ENCODE measurements at places on chromosomes 5 and 9.

GRCh38 chr5:180380856-180381255 lies 27.7 kb upstream of the GFPT2 start:
- DNase-seq: no peak

DNA sequence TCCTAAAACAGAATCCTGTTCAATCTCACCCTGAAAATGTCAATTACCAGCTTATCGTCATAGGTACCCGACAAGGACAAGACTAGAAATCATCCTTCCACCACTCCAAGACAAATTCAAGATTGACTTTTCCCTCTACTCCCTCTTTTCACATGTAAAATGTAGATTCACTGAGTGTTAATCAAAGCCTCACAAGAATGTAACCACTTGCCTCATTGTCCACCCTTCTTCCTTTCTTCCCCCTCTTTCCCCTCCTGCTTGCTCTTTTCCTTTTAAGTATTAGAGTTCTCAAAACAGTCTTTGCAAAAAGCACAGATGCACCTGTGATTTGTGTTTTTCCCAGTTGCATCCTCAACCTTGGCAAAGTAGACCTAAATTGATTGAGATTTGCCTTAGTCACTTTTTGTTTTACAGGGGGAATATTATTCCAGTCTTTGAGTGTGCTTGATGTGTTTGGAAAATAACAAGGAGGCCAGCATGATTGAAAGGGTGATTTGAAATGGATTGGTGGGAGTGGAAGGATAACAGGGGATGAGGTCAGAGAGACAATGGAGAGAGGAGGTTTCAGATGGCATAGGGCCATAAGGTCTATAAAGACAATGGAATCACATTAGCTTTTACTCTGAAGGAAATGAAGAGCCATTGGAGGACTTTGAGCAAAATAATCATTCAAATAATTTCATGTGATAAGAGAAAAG lies 231.3 kb upstream of the TYRP1 start:
- no peak for DNase-seq

DNA sequence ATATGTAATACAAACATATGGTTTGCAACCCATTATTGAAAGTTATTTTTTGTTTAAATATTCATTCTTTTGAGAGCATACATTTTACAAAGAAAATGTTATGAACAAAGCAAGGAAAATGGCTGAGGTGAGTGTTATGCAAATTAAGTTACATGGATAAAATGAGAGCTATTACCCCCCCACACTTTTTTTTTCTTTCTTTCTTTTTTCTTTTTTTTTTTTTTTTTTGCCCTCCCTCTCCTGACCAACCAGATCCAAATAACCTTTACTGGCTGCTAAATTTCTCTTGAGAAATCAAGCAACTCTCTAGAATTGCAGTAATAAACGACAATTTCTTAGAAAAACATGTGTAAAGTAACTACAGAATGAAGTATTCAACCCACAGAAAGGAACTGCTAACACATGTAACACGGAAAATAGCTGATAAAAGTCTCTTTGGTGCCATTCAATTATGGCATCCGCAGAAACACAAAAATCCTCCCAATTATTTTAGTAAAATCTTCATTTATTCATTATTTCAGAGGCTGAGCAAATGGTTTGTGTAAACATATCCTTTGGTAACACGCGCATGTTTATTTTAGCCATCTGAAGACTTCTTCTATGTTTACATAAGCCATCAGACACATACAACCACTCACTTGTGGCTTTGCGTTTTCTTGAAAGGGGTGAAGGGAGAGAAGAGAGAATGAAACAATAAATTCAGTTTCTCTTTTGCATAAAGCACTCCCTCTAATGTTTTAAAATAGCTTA lies 216.1 kb downstream of the NFIB start:
- DNase-seq: no peak

DNA sequence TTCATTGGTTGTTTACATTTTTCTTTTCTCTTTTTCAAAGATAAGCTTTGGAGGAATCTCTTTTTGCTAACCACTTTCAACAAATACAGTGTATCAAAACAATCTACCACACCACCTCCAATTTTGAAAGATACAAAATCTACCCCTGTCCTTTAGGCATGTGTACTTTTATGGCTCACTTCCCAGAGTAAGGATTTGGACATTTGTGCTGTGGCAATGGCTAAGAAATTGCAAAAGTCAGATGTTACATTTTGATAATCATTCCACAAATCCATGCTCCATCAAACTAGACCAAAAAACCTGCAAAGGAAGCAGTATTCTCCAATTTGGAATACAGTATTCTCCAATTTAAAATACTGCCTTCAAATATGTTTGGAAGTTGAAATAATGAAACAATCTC lies 204.9 kb downstream of the MCTP1 start:
- no peak for DNase-seq

DNA sequence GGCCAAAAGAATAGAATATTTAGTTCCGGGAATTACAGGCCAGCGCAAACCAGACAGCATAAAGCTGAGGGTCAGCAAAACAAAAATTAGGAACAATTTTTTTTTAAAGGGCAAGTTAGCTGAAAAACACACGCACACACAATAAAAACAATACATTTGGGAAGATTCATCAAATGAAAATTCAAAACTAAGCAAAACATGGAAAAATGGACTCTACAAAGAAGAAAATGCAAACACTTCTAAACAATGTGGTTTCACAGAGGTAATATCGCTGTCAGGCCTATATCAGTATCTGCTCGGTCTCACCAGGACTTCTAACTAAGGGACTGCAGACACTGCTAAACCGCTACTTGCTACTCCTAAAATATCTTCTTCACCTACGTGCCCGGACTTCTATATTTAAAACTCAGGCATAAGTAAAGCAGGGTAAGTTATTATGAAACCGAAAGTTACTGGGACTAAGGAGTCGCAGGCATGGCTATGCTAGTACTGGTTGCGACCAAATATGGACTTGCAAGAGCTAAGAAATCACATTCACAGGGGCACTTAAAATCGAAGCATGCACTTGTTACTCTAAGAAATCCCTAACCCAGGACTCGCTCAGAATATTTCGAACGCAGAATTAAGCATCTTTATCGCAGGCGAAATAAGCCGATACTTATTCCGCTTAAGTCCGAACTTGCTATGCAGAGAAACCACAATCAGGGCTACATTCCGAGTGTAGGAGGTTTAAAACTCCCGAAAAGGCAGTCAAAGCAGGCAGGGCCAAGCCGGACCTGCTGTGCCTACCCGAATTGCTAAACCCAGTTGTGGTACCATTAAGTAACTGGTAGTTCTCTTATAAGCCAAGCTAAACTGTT lies 2.3 kb downstream of the ANXA2R start:
- peak; percentile 90 for DNase-seq

DNA sequence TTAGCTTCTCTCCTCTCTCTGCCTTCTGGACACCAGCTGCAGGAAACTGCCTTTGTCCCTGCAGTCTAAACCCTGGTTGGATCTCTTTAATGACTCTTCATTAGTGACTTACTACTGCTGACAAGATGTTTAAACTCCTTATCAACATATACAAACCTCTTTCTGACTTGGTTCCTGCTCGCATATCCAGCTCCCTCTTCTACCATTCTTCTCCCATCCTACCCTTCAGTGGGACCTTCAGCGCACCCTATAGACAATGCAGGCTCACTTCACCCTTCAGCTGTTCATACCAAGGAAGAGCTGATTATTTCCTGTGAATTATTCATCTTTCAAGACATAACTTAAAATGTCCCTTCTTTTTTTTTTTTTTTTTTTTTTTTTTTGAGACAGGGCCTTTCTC lies 436.5 kb downstream of the KIAA0825 start:
- peak; percentile 21 for DNase-seq

DNA sequence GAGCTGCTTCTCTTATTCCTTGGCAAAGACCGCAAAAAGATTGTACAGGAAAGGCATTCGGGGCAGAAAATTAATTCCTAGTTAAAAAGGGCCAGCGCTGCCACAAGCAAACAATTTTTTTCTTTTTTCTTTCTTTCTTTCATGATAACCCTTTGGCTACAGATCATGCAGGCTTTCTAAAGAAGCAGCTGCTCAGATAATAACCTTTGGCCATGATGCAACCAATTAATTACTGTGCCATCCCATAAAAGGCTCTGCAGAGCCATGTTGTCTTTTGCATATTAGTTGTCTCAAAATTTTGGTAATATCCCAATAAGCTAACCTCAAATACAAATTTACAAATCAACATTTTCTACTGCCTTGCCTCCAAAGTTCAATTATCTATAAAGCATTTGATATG lies 758.4 kb upstream of the SEMA6A start:
- no peak for DNase-seq

DNA sequence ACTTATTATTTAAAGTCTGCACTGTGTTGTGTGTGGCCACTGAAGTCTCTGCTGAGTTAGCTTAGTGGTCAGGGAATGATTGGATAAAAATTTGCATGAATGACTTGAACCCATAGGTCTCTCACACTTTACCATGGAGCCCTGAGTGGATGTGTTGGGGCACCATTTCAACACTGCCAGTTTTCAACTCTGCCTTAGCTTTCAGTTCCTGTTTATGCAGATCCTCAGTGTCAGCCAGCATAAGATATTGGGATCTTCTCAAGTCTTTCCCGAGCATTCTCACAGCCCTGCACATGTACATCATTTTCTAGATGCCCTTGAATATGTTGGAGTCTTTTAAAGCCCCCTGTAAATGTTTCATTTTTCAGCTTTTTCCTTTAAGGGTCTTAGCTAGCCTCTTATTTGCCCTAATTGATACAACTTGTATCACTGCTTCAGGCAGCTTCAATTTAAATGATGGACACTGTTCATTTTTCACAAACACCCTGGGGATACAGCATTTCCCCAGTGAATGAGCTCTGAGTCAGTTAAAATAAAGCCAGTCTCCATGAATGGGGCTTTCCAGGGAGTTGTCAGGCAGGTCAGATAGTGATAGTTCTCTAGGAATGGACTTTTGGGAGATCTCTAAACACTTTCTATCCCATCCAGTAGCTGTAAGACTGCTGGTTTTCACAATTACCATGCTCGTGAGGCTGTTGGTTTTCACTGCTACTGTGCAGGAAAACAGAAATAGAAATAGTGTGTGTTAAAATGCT lies 211.9 kb upstream of the PAPPA start:
- DNase-seq: no peak

GRCh38 chr9:33458444-33458843 lies 11.1 kb upstream of the AQP3 start:
- no peak for DNase-seq

- no peak for DNase-seq
Measured at GRCh38 chr9:129485145-129485774, 135.6 kb downstream of the C9orf50 start.

GRCh38 chr5:139410121-139410992 lies 6.5 kb upstream of the SPATA24 start:
- no peak for DNase-seq

DNA sequence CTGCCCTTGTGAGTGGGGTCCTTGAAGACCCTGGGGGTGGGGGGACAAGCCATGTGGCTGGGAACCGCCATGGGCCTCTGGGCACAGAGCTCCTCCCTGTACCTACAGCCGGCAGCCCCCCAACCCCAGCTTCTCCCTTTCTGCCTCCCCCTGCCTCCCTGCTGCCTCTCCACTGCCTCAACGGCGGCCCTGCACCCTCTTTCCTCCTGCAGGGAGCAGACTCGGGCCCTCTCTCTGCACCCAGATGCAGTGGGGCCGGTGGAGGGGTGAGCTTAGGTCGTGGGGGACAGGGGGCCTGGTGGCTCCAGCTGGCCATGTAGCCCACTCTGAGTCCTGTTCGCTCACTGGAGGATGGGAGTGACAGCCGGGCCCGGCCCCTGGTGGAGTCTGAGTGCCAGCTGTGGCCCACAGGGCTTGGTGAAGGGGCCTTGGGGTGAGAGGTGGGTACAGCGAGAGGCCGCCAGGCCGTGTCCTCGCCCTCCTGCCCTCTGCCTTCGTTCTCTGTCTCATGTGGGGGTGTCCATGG lies 139.3 kb upstream of the COL5A1 start:
- no peak for DNase-seq

- no peak for DNase-seq
Measured at GRCh38 chr5:115257981-115258380, 4.7 kb downstream of the PGGT1B start.

DNA sequence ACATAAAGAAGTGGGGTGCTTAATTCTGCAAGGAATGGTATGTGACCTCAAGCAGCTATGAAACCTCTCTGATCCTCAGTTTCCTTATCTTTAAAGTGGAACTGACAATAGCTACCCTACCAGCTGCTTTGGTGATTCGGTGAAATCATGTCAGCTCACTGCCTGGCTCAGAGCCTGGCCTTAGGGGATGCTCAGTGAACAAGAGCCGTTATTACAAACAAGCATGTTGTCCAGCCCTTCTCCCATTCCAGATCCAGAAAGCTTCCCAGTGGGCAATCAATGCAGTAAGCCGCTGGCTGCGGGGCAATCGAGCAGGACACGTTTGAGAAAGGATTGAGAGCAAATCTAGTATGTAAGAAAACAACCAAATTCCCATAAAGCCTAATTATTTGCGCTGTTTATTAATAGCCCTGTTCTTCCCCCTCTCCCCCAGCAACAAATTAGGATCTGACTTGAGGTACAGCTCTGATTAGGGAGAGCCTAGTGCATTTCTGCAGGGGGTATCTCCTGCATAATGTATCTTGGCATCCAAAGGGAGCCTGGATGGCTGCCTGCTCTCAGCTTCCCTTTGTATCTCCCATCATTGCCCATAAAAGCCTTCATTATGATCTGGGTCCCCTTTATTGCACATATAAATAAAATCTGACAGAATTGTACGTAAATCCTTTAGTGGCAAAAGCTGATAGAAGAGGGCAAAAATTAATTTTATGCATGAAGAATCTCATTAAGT lies 371.4 kb downstream of the TMEM232 start:
- DNase-seq: no peak

DNA sequence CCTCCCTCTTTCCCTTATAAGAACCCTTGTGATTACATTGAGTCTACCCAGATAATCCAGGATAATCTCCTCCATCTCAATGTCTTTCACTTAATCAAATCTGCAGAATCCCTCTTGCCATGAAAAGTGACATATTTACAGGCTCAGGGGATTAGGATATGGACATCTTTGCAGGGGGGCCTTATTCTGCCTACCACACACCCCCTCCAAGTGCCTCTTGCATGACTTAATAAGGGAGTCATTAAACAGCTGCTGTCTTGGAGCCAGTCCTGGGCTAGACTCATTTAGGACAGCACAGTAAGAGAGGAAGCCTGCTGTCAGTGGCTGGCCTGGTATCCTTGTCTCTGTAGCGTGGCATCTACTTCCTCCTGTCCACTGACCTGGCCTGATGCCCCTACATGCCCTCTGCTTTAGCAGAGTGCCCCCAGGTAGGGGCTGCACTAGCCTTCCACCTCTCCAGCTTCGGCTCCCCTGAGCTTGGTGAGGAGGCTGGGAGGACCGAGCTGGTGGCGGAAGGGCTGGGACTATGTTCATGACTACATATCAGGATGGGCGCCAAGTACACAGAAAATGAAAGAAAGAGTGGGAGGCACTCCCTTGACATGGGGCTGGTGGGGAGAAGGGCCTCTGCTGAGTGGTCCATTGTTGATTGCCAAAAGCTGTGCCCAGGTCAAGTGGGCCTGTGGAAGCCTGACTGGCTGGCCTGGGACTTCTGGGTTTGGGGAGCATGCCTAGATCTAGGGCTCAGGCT lies 17.2 kb downstream of the ENHO start:
- no peak for DNase-seq

DNA sequence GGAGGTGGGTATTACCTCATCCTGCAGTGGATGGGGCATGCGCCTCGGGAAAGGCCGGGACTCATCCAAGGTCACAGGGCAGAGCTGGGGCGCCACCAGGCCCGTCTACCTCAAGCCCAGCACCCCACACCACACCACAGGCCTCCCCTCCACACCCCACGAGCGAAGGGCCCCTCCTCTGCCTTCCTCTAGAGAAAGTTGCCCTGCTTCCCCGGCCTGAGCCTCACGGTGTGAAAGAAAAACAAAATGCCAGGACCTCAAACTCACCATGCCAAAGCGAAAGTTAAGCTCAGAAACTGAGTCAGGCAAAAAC lies 161.1 kb downstream of the COL23A1 start:
- DNase-seq: no peak

GRCh38 chr5:132979367-132979940 lies 16.0 kb upstream of the AFF4 start:
- no peak for DNase-seq
